ENCODE measurements at places on chromosomes 6 and 20.

- no peak overlapping the region for H3K27ac ChIP-seq
- H3K36me3 ChIP-seq = no peaks in the 10 kb centered on the region
- no peaks in the 10 kb centered on the region for H3K27me3 ChIP-seq
- H3K4me3 ChIP-seq = no peak overlapping the region
- peaks cover 16% of the 10 kb centered on the region for H3K4me1 ChIP-seq
Measured at GRCh38 chr20:33679758-33680485, 5.7 kb upstream of the NECAB3 start.

GRCh38 chr20:63829945-63830835, 874 bp downstream of the ZBTB46 start:
- H3K4me3 ChIP-seq = peak overlapping the region; percentile 63
- H3K27me3 ChIP-seq = no peaks in the 10 kb centered on the region
- peak overlapping the region; percentile 77 for H3K27ac ChIP-seq
- H3K36me3 ChIP-seq = no peaks in the 10 kb centered on the region
- no peak for DNase-seq
- H3K4me1 ChIP-seq = peaks cover 40% of the 10 kb centered on the region

DNA sequence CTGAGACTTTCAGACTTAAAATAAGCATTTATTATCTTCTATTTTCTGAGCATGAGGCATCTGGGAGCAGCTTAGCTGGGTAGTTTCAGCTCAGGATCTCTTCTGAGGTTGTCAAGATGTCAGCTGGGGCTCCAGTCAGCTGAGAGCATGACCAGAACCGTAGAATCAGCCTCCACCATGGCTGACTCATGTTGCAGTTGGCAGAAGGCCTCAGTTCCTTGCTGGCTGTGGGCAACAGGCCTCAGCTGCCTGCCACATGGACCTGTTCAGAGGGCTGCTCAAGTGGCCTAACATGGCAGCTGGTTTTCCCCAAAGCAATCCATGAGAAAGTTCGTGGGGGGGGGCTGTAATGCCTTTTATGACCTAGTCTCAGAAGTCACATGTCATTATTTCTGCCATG, 142.3 kb downstream of the LY86 start:
- no peak overlapping the region for H3K27ac ChIP-seq
- no peaks in the 10 kb centered on the region for H3K36me3 ChIP-seq
- no peaks in the 10 kb centered on the region for H3K27me3 ChIP-seq

DNA sequence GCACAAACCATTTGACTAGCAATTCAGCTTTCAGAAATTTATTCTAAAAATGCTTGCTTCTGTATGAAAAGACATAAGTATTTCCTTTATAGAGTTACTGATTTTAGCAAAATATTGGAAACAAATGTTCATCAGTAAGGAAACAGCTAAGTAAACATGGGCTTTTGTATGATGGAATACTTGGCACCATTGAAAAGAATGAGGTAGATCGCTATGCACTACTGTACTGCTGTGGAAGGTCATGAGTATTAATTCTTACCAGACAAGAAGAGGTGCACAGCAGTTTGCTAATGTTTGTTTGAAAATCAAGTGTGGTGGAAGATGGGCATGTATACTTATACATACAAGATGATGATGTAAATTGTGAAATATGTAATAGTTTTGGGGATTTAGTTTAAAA, 73.0 kb downstream of the FARS2 start:
- H3K27me3 ChIP-seq = no peaks in the 10 kb centered on the region
- no peaks in the 10 kb centered on the region for H3K4me1 ChIP-seq
- no peak overlapping the region for H3K4me3 ChIP-seq
- no peak for DNase-seq
- H3K36me3 ChIP-seq = no peaks in the 10 kb centered on the region
- no peak overlapping the region for H3K27ac ChIP-seq

DNA sequence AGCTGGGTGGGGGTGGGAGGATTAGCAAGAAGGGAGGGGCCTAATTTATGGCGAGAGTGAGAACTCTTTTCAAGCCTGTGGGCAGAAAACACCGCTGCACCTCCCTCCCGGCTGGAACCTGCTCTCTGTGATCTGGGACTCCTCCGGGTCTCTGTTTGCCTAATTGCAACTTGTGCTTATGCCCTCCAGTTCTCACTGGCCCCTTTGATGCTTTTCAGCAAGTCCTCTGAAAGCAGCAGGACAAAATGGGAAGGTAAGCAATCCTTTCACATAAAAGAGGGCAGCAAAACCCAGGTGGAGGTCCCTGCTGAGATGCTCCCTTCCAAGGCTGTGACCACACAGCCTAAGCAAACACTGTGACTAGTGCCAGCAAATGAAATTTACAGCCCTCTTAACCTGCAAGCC, 523.0 kb upstream of the FLRT3 start:
- H3K4me1 ChIP-seq = no peaks in the 10 kb centered on the region
- no peak for DNase-seq
- H3K27me3 ChIP-seq = no peaks in the 10 kb centered on the region
- no peak overlapping the region for H3K27ac ChIP-seq
- no peaks in the 10 kb centered on the region for H3K36me3 ChIP-seq

DNA sequence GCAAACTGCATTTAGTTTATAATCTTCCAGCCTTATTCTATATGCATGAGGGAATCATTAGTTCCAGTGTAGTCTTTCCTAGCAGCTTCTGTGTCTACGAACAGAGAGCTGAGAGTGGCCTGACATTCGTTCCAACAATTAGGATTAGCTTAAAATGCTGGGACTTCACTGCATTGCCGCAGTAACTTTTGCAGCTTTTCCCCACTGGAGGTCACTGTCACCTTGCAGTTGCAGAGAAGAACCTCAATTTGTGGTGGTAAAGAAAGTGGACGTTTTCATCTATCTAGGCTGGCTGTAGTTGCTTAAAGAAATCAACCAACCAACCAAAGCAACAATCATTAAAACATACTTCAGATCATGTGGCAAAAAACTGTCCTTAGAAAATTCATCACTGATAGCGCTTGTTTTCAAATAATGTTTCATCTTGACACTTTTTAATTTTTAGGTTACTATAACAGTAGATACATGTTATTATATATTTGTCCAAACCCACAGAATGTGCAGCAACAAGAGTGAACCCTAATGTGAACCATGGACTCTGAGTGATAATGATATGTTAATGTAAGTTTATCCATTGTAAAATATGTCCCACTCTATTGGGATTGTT, 12.2 kb downstream of the MYLK4 start:
- peak; percentile 43 for DNase-seq
- H3K27ac ChIP-seq = no peak overlapping the region
- H3K4me1 ChIP-seq = no peaks in the 10 kb centered on the region

GRCh38 chr6:157143890-157144798, 179.2 kb downstream of the TMEM242 start:
- no peaks in the 10 kb centered on the region for H3K27me3 ChIP-seq
- H3K4me1 ChIP-seq = peaks cover 46% of the 10 kb centered on the region
- DNase-seq = no peak
- no peak overlapping the region for H3K4me3 ChIP-seq

- DNase-seq = no peak
- no peak overlapping the region for H3K4me3 ChIP-seq
- H3K27me3 ChIP-seq = no peaks in the 10 kb centered on the region
- H3K27ac ChIP-seq = no peak overlapping the region
Measured at GRCh38 chr6:134469702-134470456, 152.0 kb upstream of the SGK1 start.

- H3K27ac ChIP-seq = no peak overlapping the region
- no peaks in the 10 kb centered on the region for H3K27me3 ChIP-seq
- H3K36me3 ChIP-seq = no peaks in the 10 kb centered on the region
- H3K4me3 ChIP-seq = no peak overlapping the region
- DNase-seq = no peak
- H3K4me1 ChIP-seq = peaks cover 13% of the 10 kb centered on the region
Measured at GRCh38 chr6:154488248-154488593, 22.3 kb downstream of the CNKSR3 start.

DNA sequence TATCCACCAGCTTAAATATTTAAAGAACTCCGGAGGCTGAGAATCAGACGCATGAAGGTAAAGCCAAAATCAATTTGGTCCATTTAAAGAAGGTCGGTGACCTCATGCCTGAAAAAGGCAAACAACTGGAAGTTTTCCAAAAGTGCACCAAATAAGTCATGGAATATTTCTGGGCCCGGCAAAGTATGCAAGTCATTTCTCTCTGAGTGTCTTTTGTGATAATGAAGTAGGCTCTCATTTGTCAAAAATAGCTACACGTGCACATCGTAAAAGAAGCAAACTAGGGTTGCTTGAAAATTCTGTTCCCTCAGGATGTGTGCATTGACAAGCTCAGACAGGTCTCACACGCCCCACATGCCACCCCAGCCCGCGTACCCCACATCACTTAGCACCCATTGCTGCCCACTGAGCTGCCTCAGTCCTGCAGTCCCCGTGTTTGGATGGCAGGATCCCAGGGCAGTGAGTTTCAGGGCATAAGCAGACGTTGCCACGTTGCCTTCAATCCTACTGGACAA, 20.5 kb upstream of the PYGB start:
- H3K4me1 ChIP-seq = peaks cover 72% of the 10 kb centered on the region
- no peak overlapping the region for H3K4me3 ChIP-seq

DNA sequence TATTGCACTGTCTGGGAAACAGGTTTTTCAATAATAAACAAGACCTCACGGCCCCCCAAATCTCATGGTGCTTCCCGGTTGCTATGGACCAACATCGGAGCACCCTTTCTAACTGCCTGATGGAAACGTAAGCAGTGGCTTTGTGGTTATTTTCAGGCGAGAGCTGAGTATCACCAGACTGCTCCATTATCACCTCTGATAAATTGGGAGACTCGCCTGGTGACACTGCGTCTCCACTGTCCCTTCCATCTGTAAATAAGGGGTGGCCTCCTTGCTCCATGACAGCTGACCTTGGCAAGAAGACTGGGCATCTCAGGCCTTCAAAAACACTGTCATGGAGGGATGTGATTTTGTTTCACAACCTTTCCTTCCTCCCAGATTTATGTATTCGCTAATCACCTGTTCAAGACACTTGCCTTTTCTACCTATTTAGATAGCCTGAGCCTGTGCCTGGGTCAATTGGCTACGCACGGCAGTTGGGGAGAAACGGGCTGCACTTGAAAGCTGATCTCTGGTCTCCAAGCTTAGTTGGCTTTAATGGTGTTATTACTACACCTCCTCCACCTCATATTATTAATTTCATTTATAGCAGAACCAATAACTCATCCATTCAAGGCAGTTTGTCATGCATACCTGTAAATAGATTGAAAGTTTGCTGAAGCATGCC, 17.7 kb upstream of the CDH4 start:
- no peaks in the 10 kb centered on the region for H3K36me3 ChIP-seq
- no peak for DNase-seq
- H3K27ac ChIP-seq = no peak overlapping the region
- H3K4me1 ChIP-seq = no peaks in the 10 kb centered on the region
- H3K4me3 ChIP-seq = no peak overlapping the region

- no peak overlapping the region for H3K4me3 ChIP-seq
- no peaks in the 10 kb centered on the region for H3K36me3 ChIP-seq
- DNase-seq = no peak
- no peak overlapping the region for H3K27ac ChIP-seq
Measured at GRCh38 chr20:58523971-58524315, 8.7 kb upstream of the APCDD1L start.

DNA sequence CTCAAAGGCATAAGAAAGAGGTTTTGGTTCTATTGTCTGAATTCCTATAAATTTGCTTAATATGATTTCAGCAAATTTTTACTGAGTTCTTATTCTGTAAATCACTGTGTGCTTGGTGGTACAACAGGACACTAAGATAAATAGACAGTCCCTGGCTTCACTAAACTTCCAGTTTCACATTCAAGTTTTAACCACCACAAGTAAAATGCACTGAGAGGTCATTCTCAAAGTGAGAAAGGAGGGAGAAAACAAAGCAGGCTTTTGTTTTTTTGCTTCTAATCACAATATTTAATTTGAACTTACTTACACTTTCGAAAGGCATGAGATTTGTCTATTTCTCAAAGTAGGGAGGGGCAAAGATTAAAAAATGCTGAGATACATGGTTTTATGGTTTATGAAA, 445.7 kb downstream of the CDC5L start:
- H3K27ac ChIP-seq = no peak overlapping the region
- no peaks in the 10 kb centered on the region for H3K36me3 ChIP-seq
- no peaks in the 10 kb centered on the region for H3K4me1 ChIP-seq
- no peak overlapping the region for H3K4me3 ChIP-seq

DNA sequence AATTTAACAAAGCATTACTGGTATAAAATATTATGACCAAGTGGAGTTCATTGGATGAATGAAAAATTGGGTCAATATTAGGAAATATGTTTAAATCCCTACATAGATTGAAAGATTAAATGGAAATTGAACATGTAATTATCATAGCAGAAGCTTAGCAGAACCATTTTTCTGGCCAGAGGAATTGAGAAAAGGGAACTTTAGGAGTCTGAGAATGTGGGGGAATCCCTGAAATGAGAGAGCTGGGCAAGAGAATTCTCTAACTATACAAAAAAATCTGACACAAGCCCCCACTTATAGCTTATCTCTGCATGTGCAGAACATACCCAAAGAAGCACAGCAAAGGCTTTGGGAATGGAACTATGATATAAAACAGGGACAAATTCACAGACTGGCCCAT, 67.4 kb upstream of the ARHGAP18 start:
- no peak overlapping the region for H3K27ac ChIP-seq
- no peak overlapping the region for H3K4me3 ChIP-seq
- no peaks in the 10 kb centered on the region for H3K36me3 ChIP-seq
- no peaks in the 10 kb centered on the region for H3K27me3 ChIP-seq
- DNase-seq = no peak
- H3K4me1 ChIP-seq = no peaks in the 10 kb centered on the region

- no peak for DNase-seq
- H3K4me1 ChIP-seq = no peaks in the 10 kb centered on the region
Measured at GRCh38 chr20:21388566-21388965, 8.8 kb downstream of the NKX2-4 start.

DNA sequence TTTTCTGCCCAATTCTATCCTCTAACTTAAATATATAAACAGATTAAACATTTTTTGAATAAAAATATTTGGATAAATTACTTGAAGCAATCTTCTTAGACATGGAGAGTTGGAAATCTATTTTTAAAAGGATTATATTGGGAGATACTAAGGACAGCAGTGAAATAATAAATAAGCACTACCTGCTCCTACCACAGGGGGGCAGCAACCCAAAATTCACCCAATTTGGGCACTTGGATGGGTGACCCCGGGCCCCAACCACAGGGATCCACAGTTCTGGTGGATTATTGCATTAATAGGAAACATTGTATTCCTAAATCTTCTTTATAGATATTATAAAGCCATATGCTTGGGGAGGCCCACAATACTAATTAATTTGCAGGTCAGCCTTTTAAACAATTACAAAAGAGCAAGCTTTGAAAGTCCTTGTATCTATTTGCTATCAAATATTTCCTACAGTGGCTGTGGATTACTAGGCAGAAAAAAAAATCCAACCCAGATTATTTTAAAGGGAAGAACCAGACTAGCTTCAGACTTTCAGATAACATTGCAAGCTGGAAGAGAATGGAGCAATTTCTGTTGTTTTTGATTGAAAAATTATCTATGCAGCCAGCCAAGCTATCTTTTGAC, 66.4 kb upstream of the PDE10A start:
- no peaks in the 10 kb centered on the region for H3K27me3 ChIP-seq
- peak; percentile 7 for DNase-seq
- H3K36me3 ChIP-seq = no peaks in the 10 kb centered on the region
- no peak overlapping the region for H3K27ac ChIP-seq
- no peaks in the 10 kb centered on the region for H3K4me1 ChIP-seq
